ENCODE measurements at places on chromosomes 4 and X. TPM values are rescaled to one million over a fixed set of nuclear protein-coding genes. Genes with fewer than 3 reads are reported as not detected.

Gene ZNF630
- total RNA-seq: 1.3 TPM

Gene TLR3
- 0.51 TPM for total RNA-seq

Gene PHEX
- 0.63 TPM for total RNA-seq

Gene MPP1
- 28.1 TPM for total RNA-seq

Gene BEX1
- not detected for total RNA-seq

Gene SPANXN5
- not detected for total RNA-seq

Gene CLCN4
- 6.3 TPM for total RNA-seq

Gene KCNIP4
- not detected for total RNA-seq

Gene AMOT
- total RNA-seq: 10.9 TPM

Gene MAMLD1
- 0.26 TPM for total RNA-seq

Gene COL25A1
- 0.13 TPM for total RNA-seq

Gene PRDM5
- total RNA-seq: 3.5 TPM

Gene BRCC3
- 10.0 TPM for total RNA-seq

Gene GLRA3
- not detected for total RNA-seq

Gene PRMT9
- total RNA-seq: 10.1 TPM

Gene MAGEC2
- not detected for total RNA-seq

Gene TMEM150C
- 13.0 TPM for total RNA-seq

Gene PDGFC
- 22.0 TPM for total RNA-seq

Data from dermis microvascular lymphatic vessel endothelial cell (primary cell).